ENCODE measurements at places on chromosomes 13 and 19. TPM values are rescaled to one million over a fixed set of nuclear protein-coding genes. Genes with fewer than 3 reads are reported as not detected.
A peak's percentile ranks its signal among the peaks of the same experiment; 100 is the strongest.

Gene NLRP7
- total RNA-seq = 5.0 TPM

DNA sequence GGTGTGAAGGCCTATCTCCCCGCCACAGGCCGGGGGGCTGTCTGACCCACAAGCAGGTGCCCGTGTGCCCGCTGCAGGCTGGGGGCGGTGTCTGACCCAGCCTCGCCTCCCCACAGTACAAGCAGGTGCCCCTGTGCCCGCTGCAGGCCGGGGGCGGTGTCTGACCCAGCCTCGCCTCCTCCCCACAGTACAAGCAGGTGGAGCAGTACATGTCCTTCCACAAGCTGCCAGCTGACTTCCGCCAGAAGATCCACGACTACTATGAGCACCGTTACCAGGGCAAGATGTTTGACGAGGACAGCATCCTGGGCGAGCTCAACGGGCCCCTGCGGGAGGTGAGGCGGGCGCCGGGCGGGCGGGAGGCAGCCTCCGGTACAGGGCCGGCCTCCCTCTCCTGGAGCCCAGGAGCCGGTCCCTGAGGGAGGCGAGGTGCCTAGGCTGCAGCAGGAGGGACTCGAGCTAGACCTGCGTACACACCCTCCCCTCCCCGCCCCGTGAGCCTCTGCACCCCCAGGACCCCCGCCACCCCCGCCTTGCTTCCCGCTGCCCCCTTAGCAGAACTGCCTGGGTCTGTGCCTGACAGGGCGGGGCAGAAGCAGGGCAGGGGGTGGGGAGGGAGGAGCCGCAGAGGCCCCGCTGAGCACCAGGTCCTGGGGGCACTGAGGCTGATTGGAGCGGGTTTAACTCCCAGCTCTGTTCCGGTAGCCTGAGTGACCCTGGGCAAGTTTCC is 20.6 kb downstream of the HCN2 start:
- DNase-seq = no peak
- H3K4me3 ChIP-seq = no peak overlapping the region
- H3K27me3 ChIP-seq = no peaks in the 10 kb centered on the region
- H3K27ac ChIP-seq = no peak overlapping the region
- peaks cover 11% of the 10 kb centered on the region for H3K36me3 ChIP-seq
- peaks cover 3% of the 10 kb centered on the region for H3K4me1 ChIP-seq

DNA sequence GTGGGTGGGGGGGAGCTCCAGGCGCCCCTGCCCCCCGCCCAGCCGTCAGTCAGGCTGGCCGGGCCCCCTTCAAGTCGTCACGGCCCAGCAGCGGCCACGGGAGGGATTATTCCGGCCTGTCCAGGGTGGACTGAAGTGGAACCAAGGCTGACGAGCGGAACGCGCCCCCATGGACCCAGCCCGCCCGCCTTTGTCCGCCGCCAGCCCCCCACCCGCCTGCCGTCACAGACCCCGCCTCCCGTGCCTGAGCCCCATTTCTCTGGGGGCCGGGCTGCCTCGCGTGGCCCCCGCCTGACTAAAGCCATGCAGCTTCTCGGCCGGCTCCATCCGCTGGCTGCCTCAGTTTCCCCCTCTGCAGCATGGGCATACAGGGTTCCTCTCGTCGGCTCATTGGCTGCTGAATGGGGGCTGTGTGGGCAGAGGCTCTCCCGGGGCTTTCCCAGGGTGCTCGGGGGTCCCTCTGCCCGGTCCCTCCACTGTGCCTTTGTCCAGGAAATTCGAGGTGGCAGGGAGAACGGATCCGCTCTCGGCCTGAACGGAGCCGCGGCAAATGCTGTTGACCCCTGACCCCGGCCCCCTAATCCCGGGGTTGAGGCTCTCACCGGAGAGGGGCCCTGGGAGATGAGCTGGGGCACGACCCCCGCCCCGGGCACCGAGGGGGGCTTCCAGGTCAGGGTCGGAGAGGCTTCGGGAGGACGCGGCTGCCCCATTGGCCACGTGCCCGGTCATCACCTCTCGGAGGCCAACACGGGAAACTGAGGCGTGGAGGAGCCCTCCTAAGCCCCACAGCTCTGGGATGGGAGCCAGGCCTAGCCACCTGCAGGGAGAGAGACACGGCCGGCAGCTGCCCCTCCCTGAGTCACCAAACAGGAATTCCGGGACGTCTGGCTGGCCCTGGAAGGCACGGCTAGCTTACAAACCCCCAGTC is 27.4 kb downstream of the EFNA2 start:
- H3K27me3 ChIP-seq = peaks cover 22% of the 10 kb centered on the region
- H3K4me3 ChIP-seq = no peak overlapping the region
- H3K27ac ChIP-seq = no peak overlapping the region
- DNase-seq = no peak

DNA sequence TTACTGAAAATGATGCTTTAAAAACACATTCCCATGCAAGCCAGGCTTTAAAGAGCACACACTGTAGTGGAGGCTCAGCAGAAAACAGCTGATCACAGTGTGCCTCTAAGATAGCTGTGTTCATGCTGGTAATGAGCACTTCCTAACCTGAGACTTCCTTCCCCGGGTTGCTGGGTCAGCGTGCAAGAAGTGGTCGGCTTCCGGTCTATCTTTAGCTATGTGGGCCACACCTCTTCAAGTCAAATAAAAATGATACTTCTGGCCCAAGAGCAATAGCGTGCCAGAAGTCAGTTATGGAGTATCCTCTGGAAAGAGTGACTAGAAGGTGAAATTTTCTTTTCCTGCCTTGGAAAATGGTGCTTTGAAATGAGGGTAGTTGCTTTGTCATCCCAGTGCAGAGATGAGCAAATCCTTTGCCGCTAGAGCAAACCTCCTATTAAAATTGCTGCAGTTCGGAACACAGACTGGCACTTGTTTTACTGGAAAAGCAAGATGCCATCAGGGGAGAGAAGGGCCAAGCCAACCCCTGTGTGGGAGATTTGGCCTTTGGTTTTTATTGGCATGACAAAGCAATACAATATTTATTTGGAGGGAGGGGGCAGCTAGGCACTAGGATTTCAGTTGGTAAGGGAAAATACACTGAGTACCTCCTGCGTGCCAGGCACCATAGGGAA is 64.2 kb downstream of the ARHGAP35 start:
- H3K27me3 ChIP-seq = no peaks in the 10 kb centered on the region
- no peak for DNase-seq
- peak overlapping the region; percentile 25 for H3K27ac ChIP-seq

DNA sequence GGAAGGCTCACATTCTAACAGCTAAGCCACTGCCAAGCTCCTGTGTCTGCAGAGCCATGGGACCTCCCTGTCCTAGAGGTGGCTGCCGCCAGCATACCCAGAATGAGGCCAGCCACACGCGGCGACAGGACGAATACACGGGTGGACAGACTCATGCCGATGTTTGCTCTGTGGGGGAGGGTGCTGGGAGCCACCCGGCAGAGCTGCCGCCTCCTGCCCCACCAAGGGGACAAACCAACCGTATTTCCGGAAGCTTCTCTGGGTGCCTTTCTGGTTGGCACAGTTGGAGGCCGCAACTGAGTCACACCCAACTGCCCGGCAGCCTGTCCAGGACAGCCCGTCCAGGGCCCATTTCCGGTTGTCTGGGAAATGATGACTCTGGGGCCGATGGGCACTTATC is 20.3 kb downstream of the C13orf46 start:
- H3K27me3 ChIP-seq = peaks cover 9% of the 10 kb centered on the region
- DNase-seq = no peak
- no peak overlapping the region for H3K4me3 ChIP-seq
- no peaks in the 10 kb centered on the region for H3K4me1 ChIP-seq
- peaks cover 27% of the 10 kb centered on the region for H3K36me3 ChIP-seq
- H3K27ac ChIP-seq = no peak overlapping the region

GRCh38 chr19:38395381-38396114 is 7.1 kb downstream of the SPRED3 start:
- H3K4me1 ChIP-seq = peaks cover 25% of the 10 kb centered on the region
- H3K36me3 ChIP-seq = peaks cover 30% of the 10 kb centered on the region
- H3K27me3 ChIP-seq = peaks cover 55% of the 10 kb centered on the region
- no peak overlapping the region for H3K27ac ChIP-seq

DNA sequence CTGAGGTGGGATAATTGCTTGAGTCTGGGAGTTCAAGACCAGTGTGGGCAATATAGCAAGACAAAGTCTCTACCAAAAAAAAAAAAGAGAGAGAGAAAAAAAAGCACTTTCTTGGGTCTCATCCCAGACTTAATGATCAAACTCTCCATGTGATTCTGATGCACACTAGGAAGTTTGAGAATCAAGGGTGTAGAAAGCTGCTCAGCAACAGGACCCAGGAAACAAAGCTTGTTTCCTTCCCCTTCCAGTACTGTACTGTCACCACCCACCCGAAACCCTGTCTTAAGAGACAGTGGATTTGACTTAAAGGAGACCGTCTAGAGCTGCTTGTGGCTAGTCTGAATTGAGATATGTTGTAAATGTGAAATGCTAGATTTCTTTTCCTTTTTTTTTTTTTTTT is 5.8 kb downstream of the MISP3 start:
- H3K4me1 ChIP-seq = peaks cover 8% of the 10 kb centered on the region
- no peak for DNase-seq
- H3K4me3 ChIP-seq = no peak overlapping the region
- no peaks in the 10 kb centered on the region for H3K36me3 ChIP-seq

Gene NMRK2
- total RNA-seq = 50.4 TPM

Gene HIPK4
- total RNA-seq = 0.31 TPM

Gene PTGIR
- 0.24 TPM for total RNA-seq

Gene CCNA1
- 3.8 TPM for total RNA-seq

Gene CYP2F1
- 1.3 TPM for total RNA-seq

DNA sequence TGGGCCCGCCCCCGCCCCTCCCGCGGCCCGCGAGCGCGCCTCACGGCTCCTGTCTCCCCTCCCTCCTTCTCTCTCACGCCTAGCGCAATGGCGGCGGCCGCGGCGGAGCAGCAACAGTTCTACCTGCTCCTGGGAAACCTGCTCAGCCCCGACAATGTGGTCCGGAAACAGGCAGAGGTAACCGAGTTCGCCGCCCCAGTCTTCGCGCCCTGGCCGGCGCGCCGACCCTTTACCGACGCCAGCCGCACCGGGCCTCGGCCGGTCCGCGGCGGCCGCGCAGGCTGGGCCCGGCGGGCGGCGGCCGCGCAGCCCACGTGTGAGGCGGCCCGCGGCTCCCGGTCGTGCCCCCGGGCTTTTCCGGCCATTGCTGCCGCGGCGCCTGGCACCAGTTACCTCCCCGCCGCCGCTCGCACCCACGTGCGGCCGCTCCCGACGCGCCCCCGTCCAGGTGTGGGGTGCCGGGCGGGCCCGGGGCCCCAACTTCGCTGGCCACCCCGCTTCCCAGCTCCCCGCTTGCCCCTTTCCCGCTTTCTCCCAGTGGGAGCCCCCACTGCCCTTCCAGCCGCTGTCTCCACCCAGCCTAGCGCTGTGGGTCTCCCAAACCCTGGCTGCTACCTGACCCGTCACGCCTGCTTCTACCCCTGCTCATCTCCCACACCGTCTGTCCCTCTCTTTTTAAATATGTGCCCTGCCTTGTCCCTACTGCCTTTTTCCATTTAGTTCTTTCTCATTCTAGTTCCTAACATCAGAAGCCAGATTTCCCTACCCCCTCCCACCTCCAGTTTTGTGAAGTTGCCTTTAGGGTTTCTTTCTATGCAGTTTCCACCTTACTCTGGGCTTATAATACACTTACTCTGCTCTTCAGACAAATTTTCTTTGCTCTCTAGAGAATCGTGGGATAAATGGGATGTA is 23.4 kb downstream of the IPO5 start:
- H3K27me3 ChIP-seq = no peaks in the 10 kb centered on the region
- H3K4me3 ChIP-seq = peak overlapping the region; percentile 89
- peaks cover 6% of the 10 kb centered on the region for H3K36me3 ChIP-seq

Gene C19orf44
- 3.4 TPM for total RNA-seq

- H3K27ac ChIP-seq = no peak overlapping the region
- no peaks in the 10 kb centered on the region for H3K36me3 ChIP-seq
- no peak for DNase-seq
- H3K27me3 ChIP-seq = peaks cover 98% of the 10 kb centered on the region
These were observed 4.9 kb downstream of the MBNL2 start for GRCh38 chr13:97226788-97227627.

- H3K4me1 ChIP-seq = peaks cover 5% of the 10 kb centered on the region
- no peaks in the 10 kb centered on the region for H3K27me3 ChIP-seq
- peaks cover 27% of the 10 kb centered on the region for H3K36me3 ChIP-seq
- H3K4me3 ChIP-seq = peak overlapping the region; percentile 99
These were observed 16.7 kb downstream of the SYDE1 start for GRCh38 chr19:15123900-15124299.

Gene SIGLEC9
- not detected for total RNA-seq

DNA sequence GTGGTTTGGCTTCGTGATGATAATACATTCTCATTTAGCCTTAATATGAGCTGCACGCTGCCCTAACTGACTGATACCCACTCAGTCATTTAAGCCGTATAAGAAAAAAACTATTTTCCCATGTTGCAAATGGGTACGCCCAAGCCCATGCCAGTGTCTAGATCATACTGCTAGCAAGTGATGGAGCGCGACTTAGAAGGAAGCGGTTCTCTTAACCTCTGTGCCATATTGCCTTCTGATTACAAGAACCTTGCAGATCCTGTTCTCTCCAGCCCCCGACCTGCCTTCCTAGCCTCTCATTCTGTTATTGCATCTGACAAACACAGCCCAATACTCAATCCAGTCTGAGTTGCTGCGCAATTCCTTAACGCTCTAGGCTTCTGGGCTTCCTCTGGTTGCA is 603 bp downstream of the GPALPP1 start:
- peak overlapping the region; percentile 97 for H3K4me3 ChIP-seq
- no peak for DNase-seq
- H3K27ac ChIP-seq = peak overlapping the region; percentile 85

- H3K4me1 ChIP-seq = peaks cover 17% of the 10 kb centered on the region
- no peaks in the 10 kb centered on the region for H3K27me3 ChIP-seq
- no peak overlapping the region for H3K4me3 ChIP-seq
- no peaks in the 10 kb centered on the region for H3K36me3 ChIP-seq
These were observed 95.0 kb downstream of the LIG4 start for GRCh38 chr13:108120302-108120701.

- H3K4me1 ChIP-seq = peaks cover 55% of the 10 kb centered on the region
- DNase-seq = no peak
- H3K27ac ChIP-seq = no peak overlapping the region
These were observed 65.5 kb downstream of the STK24 start for GRCh38 chr13:98511435-98511834.

Gene DZIP1
- total RNA-seq = 33.5 TPM

DNA sequence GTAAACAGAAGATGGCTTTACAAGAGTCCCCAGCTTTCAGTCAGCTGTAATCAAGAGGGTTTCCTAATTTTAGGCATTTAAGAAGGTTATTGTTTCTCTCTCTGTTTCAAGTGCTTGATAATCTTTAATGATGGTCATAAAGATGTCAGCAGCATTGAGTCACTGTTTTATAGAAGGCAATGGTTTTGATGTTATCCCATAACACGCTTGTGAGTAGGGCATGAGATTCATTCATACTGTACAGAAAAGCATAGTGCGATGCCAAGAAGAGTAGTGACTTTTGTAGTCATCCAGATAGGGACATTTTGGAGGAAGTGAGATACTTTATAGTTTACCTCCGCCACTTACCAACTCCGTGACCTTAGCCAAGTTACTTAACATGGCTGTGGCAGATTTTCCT is 364.2 kb upstream of the SLC10A2 start:
- no peak overlapping the region for H3K27ac ChIP-seq
- H3K27me3 ChIP-seq = no peaks in the 10 kb centered on the region
- no peak overlapping the region for H3K4me3 ChIP-seq
- peaks cover 6% of the 10 kb centered on the region for H3K36me3 ChIP-seq

- no peak for DNase-seq
- peaks cover 17% of the 10 kb centered on the region for H3K4me1 ChIP-seq
- no peak overlapping the region for H3K4me3 ChIP-seq
- H3K27ac ChIP-seq = no peak overlapping the region
These were observed 19.2 kb downstream of the CEACAM6 start for GRCh38 chr19:41774515-41774980.

- H3K36me3 ChIP-seq = no peaks in the 10 kb centered on the region
- H3K4me3 ChIP-seq = no peak overlapping the region
- no peak overlapping the region for H3K27ac ChIP-seq
- no peaks in the 10 kb centered on the region for H3K27me3 ChIP-seq
These were observed 3.7 kb downstream of the RAB11B start for GRCh38 chr19:8393871-8394250.

- DNase-seq = peak; percentile 84
- H3K4me1 ChIP-seq = peaks cover 12% of the 10 kb centered on the region
- H3K27me3 ChIP-seq = no peaks in the 10 kb centered on the region
- peak overlapping the region; percentile 94 for H3K27ac ChIP-seq
These were observed 21.8 kb downstream of the DCAF15 start for GRCh38 chr19:13974073-13974472.

All from WTC11 (cell line).